ENCODE measurements at places on chromosomes 1 and 21. TPM values are rescaled to one million over a fixed set of nuclear protein-coding genes. Genes with fewer than 3 reads are reported as not detected.

The CSF3R gene
- total RNA-seq: 202 TPM

The CFAP141 gene
- not detected for total RNA-seq

The PTGER3 gene
- 2.7 TPM for total RNA-seq

The AQP10 gene
- 0.64 TPM for total RNA-seq

The SPRR1B gene
- not detected for total RNA-seq

The CD5L gene
- total RNA-seq: 0.93 TPM

The ACTL8 gene
- not detected for total RNA-seq

The PCNX2 gene
- 6.8 TPM for total RNA-seq

DNA sequence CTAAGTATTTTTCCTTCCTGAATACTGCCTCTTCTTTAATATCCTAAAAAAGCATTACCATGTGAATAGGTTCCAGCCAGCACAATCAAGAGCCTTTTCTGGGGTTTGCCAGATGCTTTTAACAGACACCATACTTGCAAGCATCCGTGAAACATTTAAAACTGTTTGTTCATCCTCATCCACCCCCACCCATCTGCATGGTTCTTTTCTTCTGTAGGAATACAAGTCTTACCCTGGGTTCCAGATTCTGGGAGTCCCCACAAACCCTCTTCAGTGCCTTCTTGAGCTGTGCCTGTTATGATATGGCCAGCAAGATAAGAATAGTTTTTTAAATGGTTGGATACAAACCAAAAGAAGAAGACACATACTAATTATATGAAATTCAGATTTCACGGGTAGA lies 354.9 kb upstream of the PLXNA2 start:
- H3K4me1 ChIP-seq: no peaks in the 10 kb centered on the region
- H3K27ac ChIP-seq: no peak overlapping the region
- H3K36me3 ChIP-seq: no peaks in the 10 kb centered on the region
- no peak overlapping the region for H3K4me3 ChIP-seq
- DNase-seq: no peak

DNA sequence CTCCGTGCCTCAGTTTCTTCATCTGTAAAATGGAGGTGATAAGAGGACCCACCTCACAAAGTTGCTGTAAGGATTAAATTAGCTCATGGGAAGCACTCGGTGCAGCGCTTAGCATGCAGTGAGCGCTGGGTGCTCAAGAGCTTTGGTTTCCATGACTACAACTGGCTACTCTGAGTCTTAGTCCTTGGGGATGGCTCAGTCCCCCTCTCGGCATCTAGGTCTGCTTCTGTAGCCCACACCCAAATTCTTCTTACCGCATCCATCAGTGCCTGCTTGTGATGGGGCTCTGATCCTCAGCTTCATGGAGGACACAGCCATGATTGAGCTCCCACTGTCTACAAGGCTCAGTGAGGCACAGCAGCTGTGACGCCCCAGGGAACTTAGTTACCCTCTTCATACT lies 159.0 kb downstream of the ACTL8 start:
- no peak for DNase-seq
- no peaks in the 10 kb centered on the region for H3K36me3 ChIP-seq
- H3K27ac ChIP-seq: no peak overlapping the region
- H3K27me3 ChIP-seq: peaks cover 43% of the 10 kb centered on the region
- H3K4me3 ChIP-seq: no peak overlapping the region

GRCh38 chr21:44063151-44063912 lies 43.9 kb upstream of the PWP2 start:
- H3K4me3 ChIP-seq: no peak overlapping the region
- DNase-seq: no peak
- H3K27ac ChIP-seq: no peak overlapping the region
- no peaks in the 10 kb centered on the region for H3K27me3 ChIP-seq
- no peaks in the 10 kb centered on the region for H3K4me1 ChIP-seq

DNA sequence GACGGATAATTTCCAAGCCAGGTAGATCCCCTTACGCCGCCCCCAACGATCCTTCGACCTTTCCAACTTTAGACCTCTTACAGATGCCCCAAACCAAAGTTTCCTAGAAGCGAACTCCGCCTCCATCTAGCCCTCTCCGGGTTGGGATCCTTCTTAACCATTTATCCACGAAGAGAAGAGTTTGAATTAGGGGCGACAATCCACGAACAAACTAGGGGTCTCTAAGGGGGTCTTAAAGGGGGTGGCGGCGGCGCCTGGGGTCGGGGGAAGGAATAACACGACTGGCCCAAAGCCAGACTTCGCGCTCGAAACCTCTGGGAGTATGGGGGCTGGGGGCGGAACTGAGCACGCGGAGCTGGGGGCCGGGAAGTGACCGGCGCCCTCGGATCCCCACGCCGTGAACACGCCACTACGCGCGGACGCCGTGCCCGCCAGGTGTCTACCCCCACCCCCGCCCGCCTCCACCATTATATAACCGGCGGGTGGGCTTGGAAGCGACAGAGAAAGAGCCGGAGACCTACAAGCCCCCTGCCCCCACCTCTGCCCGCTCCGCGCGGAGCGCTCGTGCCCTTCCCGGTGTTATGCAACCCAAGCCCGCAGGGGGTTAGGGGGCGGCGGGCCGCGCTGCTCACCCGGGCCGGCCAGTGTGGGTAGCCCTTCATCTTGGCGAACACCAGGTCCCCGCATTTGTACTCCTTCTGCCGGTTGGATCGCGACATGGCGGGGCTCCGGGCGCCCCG lies 594 bp downstream of the HDGF start:
- peaks cover 46% of the 10 kb centered on the region for H3K4me1 ChIP-seq
- peak overlapping the region; percentile 96 for H3K4me3 ChIP-seq
- no peaks in the 10 kb centered on the region for H3K36me3 ChIP-seq
- DNase-seq: peak; percentile 88

DNA sequence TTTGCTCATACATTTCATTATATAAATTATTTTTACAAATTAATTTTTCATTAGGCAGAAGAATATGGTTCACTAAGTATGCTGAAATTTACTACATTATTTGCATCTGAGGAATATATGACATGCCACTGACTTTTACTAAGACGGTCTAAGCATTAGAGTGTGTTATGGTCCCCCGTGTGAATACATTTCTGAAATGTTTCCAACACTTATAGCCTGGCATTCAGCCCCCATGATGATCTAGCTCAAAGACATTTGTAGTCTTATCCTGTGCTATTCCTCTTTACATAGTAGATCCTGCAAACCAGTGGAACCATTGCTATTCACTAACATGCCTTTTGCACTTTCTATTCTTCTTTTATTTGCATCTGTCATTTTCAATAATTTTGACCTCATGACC lies 1878.0 kb downstream of the MRPL39 start:
- DNase-seq: no peak
- no peak overlapping the region for H3K27ac ChIP-seq
- no peak overlapping the region for H3K4me3 ChIP-seq
- H3K4me1 ChIP-seq: no peaks in the 10 kb centered on the region
- no peaks in the 10 kb centered on the region for H3K36me3 ChIP-seq

- H3K27ac ChIP-seq: no peak overlapping the region
- no peaks in the 10 kb centered on the region for H3K36me3 ChIP-seq
- no peaks in the 10 kb centered on the region for H3K27me3 ChIP-seq
- H3K4me3 ChIP-seq: no peak overlapping the region
- DNase-seq: no peak
- no peaks in the 10 kb centered on the region for H3K4me1 ChIP-seq
Measured at GRCh38 chr1:33849211-33849610, 14.7 kb upstream of the HMGB4 start.

GRCh38 chr21:41135746-41136145 lies 32.2 kb upstream of the BACE2 start:
- no peak for DNase-seq
- no peaks in the 10 kb centered on the region for H3K36me3 ChIP-seq
- H3K4me1 ChIP-seq: no peaks in the 10 kb centered on the region

DNA sequence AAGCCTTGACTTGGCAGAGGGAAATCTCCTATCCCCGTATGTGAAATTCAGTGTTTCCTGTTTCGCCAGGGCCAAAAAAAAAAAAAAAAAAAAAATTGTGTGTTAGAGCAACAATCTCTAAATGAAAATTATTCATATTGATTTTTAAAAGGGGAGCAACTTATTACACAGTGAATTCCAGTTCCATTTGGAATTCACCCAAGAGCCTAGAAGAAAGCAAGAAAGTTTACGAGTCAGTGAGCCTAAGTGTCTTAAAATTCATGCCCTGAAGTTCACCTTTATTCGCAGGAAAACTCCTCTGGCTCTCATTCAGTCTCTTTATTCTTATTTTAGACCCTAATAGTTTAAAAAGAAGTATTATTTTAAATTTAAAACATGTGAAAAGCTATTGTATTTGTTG lies 42.1 kb upstream of the HUNK start:
- H3K27me3 ChIP-seq: no peaks in the 10 kb centered on the region
- H3K36me3 ChIP-seq: no peaks in the 10 kb centered on the region
- no peak overlapping the region for H3K27ac ChIP-seq

- H3K27me3 ChIP-seq: no peaks in the 10 kb centered on the region
- no peak overlapping the region for H3K4me3 ChIP-seq
- no peaks in the 10 kb centered on the region for H3K4me1 ChIP-seq
- no peak for DNase-seq
Measured at GRCh38 chr21:19268686-19269085, 865.1 kb upstream of the TMPRSS15 start.

DNA sequence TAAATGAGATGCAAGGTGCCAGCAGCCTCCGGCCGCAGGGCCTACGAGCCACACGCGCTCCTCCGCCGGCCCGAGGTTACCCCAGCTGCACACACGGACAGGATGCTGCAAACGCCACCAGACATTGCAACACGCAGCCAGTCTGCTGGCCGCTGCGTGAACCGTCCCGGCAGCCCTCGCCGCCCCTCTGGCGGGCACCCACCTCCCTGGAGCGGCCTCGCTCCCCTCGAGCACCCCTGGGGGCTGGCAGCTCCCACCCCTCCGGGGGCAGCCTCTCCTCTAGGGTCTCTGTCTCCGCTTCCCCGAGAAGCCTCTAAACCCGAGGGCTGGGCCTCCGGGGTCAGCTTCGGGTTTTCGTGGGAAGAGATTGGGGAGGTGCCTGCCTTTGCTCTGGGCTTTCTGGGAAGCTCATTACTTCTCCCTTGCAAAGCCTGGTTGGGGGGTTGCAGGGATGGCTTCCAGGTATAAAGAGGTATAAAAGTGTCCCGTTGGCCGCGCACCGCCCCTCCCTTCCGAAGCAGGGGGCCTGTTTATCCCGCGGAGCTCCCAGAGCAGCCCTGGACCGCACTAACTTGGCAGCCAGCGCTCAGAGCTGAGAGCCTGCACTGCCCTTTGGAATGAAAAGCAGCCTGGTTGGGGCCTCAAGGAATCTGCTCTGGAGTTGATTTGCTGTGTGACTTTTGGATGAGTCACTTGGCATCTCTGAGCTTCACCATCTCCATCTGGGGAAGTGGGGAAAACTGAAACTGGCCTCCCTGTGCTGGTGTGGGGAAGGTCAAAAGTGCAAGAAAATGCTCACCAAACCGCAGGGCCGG lies 21.8 kb downstream of the DHRS3 start:
- H3K4me3 ChIP-seq: peak overlapping the region; percentile 43
- H3K27me3 ChIP-seq: no peaks in the 10 kb centered on the region
- DNase-seq: peak; percentile 94
- H3K4me1 ChIP-seq: peaks cover 87% of the 10 kb centered on the region

- H3K4me3 ChIP-seq: peak overlapping the region; percentile 86
- H3K27ac ChIP-seq: peak overlapping the region; percentile 86
- H3K4me1 ChIP-seq: peaks cover 47% of the 10 kb centered on the region
- peaks cover 29% of the 10 kb centered on the region for H3K36me3 ChIP-seq
Measured at GRCh38 chr1:207049974-207050391, 1.0 kb downstream of the YOD1 start.

GRCh38 chr1:156498432-156499193 lies 2.0 kb downstream of the MEF2D start:
- H3K27me3 ChIP-seq: no peaks in the 10 kb centered on the region
- H3K4me1 ChIP-seq: peaks cover 74% of the 10 kb centered on the region
- peak overlapping the region; percentile 100 for H3K27ac ChIP-seq
- H3K36me3 ChIP-seq: peaks cover 7% of the 10 kb centered on the region
- peak; percentile 66 for DNase-seq

DNA sequence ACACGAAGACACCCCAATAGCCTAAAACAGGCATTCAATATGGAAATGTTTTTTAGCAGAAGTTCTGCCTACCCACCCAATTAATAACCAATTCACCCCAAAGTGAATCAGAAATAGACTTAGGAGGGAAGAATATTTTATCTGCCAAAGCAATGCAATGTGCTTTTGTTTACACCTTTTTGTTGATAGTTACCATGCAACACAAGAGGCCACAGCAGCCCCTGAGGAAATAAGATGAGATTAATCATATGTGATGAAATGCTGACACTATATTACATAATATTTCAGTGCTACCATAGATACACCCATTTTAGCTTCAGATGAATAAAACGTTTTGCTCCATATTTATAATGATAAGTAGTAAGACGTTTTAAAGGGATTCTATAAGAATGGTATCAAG lies 60.9 kb upstream of the RGS2 start:
- no peak overlapping the region for H3K27ac ChIP-seq
- H3K36me3 ChIP-seq: no peaks in the 10 kb centered on the region
- no peaks in the 10 kb centered on the region for H3K4me1 ChIP-seq
- DNase-seq: no peak
- H3K27me3 ChIP-seq: no peaks in the 10 kb centered on the region

GRCh38 chr1:6265151-6265550 lies 4.3 kb upstream of the GPR153 start:
- H3K27ac ChIP-seq: no peak overlapping the region
- peaks cover 4% of the 10 kb centered on the region for H3K27me3 ChIP-seq
- peaks cover 3% of the 10 kb centered on the region for H3K4me1 ChIP-seq
- DNase-seq: no peak
- H3K36me3 ChIP-seq: no peaks in the 10 kb centered on the region

- H3K4me3 ChIP-seq: no peak overlapping the region
- H3K27me3 ChIP-seq: no peaks in the 10 kb centered on the region
- DNase-seq: no peak
- peaks cover 16% of the 10 kb centered on the region for H3K4me1 ChIP-seq
- no peak overlapping the region for H3K27ac ChIP-seq
- H3K36me3 ChIP-seq: no peaks in the 10 kb centered on the region
Measured at GRCh38 chr1:89306273-89306672, 33.6 kb upstream of the GBP5 start.

- no peak overlapping the region for H3K4me3 ChIP-seq
- H3K4me1 ChIP-seq: peaks cover 22% of the 10 kb centered on the region
- H3K27me3 ChIP-seq: no peaks in the 10 kb centered on the region
- no peaks in the 10 kb centered on the region for H3K36me3 ChIP-seq
- peak overlapping the region; percentile 75 for H3K27ac ChIP-seq
- DNase-seq: no peak
Measured at GRCh38 chr1:228837032-228837431, 101.8 kb downstream of the RHOU start.

DNA sequence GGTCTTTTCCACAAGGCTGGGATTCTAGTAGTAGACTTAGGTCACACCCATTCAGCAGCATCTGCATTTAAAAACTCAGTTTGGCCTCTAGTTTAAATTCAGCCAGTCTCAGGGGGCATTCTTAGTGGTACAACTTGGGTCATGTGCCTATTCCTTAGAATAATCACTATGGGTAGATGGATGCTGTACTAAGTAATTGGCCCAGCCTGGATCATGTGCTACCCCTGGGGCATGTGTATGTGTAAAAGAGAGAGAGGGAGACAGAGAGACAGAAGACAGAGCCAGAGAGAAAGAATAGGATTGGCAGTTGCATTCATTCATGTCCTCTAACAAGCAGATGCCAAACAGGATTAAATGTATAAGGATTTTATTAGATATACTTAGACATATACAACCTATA lies 13.6 kb upstream of the SYT14 start:
- DNase-seq: no peak
- no peaks in the 10 kb centered on the region for H3K27me3 ChIP-seq
- H3K27ac ChIP-seq: no peak overlapping the region
- H3K36me3 ChIP-seq: no peaks in the 10 kb centered on the region
